Urinary bladder (tissue), 4 donors: ENCODE measurements at places on chromosomes 5 and 9. TPM values are rescaled to one million over a fixed set of nuclear protein-coding genes. Genes with fewer than 3 reads are reported as not detected.

The RXRA gene
- 70.6 TPM for polyA plus RNA-seq

The NR4A3 gene
- polyA plus RNA-seq: 4.8 TPM

- no peak for DNase-seq
Measured at GRCh38 chr9:89024727-89025126, 33.5 kb downstream of the S1PR3 start.

DNA sequence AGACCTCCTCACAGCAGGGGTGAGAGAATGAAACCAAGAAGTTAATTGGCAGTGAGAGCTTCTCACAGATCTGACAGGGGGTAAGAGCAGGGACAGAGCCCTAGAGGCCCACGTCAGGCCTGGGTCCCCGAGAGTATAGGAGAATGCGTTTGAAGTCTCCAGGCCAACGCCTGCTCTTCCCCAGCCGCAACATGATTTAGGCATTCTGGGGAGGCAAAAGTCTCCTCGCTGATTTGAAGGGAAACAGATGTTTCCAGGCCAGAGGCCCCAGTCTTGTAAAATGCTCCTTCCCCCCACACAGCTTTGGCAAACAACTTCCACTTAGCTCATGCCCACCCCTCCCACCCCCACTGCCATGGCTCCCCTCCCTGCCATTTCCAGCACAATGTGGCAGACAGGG lies 239.2 kb upstream of the TRIM32 start:
- no peak for DNase-seq

GRCh38 chr5:14325369-14325768 lies 182.2 kb downstream of the TRIO start:
- DNase-seq: no peak

GRCh38 chr9:128091571-128091970 lies 23.5 kb downstream of the SLC25A25 start:
- DNase-seq: no peak
